ENCODE measurements at places on chromosomes 7 and 10. TPM values are rescaled to one million over a fixed set of nuclear protein-coding genes. Genes with fewer than 3 reads are reported as not detected.

FLNC gene
- total RNA-seq = 364 TPM

DEPP1 gene
- total RNA-seq = 8.0 TPM

AOAH gene
- not detected for total RNA-seq

TPK1 gene
- total RNA-seq = 2.2 TPM

AASS gene
- 13.9 TPM for total RNA-seq

PFKP gene
- 361 TPM for total RNA-seq

TMEM120A gene
- 32.3 TPM for total RNA-seq

TRIL gene
- 0.72 TPM for total RNA-seq

CDH23 gene
- not detected for total RNA-seq

SCART1 gene
- 0.50 TPM for total RNA-seq

CAMK2G gene
- 16.6 TPM for total RNA-seq

ANXA8 gene
- 0.55 TPM for total RNA-seq

DAGLB gene
- 28.3 TPM for total RNA-seq

LRRC18 gene
- total RNA-seq = not detected

FBXO24 gene
- 0.52 TPM for total RNA-seq

ASAH2 gene
- total RNA-seq = 2.4 TPM

RBAK gene
- 12.0 TPM for total RNA-seq

ABCC2 gene
- 0.31 TPM for total RNA-seq

PON1 gene
- total RNA-seq = 1.00 TPM

XRCC2 gene
- 1.6 TPM for total RNA-seq

CDHR3 gene
- total RNA-seq = 3.1 TPM

LIPN gene
- total RNA-seq = not detected

WDR86 gene
- total RNA-seq = 2.5 TPM

DENND2A gene
- total RNA-seq = 42.1 TPM

UNCX gene
- total RNA-seq = not detected

ELMO1 gene
- total RNA-seq = 17.8 TPM

GLI3 gene
- 22.1 TPM for total RNA-seq

OGDHL gene
- 1.9 TPM for total RNA-seq

TRPV5 gene
- total RNA-seq = not detected

SYT15B gene
- 1.5 TPM for total RNA-seq

MET gene
- total RNA-seq = 8.2 TPM

TMEM236 gene
- 0.14 TPM for total RNA-seq

PIK3CG gene
- 0.82 TPM for total RNA-seq

MRC1 gene
- 0.05 TPM for total RNA-seq

SLC13A4 gene
- not detected for total RNA-seq

SLC39A12 gene
- total RNA-seq = not detected

MYH16 gene
- total RNA-seq = 0.11 TPM

ANXA8L1 gene
- 0.59 TPM for total RNA-seq

FGL2 gene
- total RNA-seq = not detected

H2BK1 gene
- total RNA-seq = not detected

CPED1 gene
- total RNA-seq = 6.1 TPM

FAM13C gene
- 8.7 TPM for total RNA-seq

All from astrocyte (in vitro differentiated cells and primary cell).